ENCODE measurements at places on chromosomes 6 and 20.

- DNase-seq = no peak
These were observed at the start of gene HIVEP2 for GRCh38 chr6:142945049-142945445. Gene HIVEP2 (minus strand): TSS chr6:142945176. CDS start chr6:142774738, 170,438 bp downstream.

DNA sequence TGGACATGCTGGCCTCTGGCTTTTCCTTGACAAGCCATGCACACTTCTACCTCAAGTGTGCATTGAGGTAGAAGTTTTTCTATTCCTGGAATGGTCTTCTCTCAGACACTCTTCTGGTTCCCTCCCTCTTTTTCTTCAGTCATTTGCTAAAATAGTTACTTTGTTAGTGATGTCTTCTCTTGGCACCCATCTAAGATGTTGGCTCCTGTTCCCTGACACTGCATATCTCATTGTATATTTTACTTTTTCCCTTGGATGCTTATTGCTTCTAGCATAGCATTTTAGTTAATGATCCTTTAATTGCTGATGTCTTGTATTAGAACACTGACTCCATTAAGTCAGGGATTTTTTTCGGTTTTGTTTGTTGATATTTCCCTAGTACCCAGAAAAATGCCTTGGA is 758.7 kb upstream of the NRSN1 start:
- no peak for DNase-seq

DNA sequence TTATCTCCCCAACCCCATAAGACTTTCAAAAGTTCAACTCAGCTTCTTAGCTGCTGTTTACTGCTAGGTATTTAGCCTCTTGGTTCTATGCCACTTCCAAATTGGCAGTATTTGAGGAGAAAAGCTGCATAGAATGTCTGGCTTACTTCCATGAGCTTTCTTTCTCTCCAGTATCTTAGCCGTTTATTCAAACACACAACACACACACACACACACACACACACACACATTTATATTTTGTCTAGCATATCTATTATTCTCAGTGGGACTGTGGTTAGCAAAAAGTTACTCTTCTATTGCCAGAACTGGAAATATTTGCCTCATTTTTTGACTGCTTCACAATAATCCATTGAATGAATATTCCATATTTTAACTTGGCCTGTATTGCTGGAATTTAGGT is 634.2 kb upstream of the IMPG1 start:
- no peak for DNase-seq

- no peak for DNase-seq
These were observed 163.5 kb downstream of the PRL start for GRCh38 chr6:22133357-22133756.

DNA sequence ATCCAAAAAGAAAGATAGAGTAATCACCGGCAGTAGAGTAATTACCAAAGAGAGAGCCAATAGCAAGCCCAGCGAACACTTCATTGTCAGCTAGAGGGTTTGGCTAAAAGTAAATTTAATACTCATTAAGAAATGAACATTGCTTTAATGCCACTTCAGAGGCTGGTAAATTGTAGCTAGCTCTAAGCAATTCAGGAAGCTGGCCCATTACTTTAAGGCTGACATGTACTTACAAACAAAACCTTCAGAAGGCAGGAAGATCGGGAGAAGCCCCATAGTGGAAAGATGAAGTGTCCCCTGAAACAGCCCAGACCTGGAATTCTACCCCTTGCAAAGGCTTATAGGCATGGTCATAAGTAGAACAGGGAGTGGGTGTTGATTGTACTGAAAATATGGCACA is 396.6 kb upstream of the ID4 start:
- no peak for DNase-seq

GRCh38 chr20:8774412-8774811 is 294.5 kb upstream of the PLCB4 start:
- no peak for DNase-seq

GRCh38 chr6:13581700-13582229 is 7.4 kb downstream of the SIRT5 start:
- no peak for DNase-seq

DNA sequence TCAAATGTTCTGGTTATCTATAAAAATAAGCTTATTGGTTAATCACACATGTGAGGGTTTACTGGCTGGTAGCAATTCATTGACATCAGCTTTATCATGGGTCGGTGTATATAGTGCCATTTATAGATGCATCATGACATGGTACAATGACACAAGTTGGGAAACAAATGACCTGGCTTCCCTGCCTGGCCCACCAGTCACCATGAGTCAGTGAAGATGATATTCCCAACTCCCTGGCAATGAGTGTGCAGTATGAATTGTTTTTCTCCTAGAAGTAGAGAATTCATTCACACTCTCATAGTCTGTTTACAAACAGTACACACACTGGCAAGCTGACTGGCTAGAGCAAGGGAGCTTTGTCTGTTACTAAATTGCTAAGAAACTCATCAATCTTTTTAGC is 37.2 kb upstream of the CALHM6 start:
- no peak for DNase-seq

DNA sequence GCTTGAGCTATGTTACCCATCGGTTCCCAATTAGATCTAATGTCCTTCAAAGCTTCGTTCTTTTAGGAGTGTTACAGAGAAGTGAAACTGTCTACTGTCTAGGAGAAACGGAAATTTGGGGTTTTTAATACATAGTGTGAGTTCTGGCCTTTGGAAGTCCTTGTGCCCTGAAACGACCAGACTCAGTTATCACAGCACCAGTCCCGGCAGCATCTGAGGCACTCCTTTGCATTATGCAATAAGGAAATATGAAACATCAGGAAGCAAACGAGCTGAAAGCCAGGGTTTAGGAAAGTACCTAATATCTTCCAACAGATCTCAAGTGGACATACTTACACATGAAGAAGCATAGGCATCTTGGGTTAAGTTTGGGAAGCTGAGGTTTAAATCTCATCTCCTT is 61.8 kb upstream of the ADGRF1 start:
- no peak for DNase-seq

- no peak for DNase-seq
These were observed 60.4 kb upstream of the TFB1M start for GRCh38 chr6:155374681-155375080.

- no peak for DNase-seq
These were observed 214.4 kb upstream of the KCNG1 start for GRCh38 chr20:51237278-51237677.

DNA sequence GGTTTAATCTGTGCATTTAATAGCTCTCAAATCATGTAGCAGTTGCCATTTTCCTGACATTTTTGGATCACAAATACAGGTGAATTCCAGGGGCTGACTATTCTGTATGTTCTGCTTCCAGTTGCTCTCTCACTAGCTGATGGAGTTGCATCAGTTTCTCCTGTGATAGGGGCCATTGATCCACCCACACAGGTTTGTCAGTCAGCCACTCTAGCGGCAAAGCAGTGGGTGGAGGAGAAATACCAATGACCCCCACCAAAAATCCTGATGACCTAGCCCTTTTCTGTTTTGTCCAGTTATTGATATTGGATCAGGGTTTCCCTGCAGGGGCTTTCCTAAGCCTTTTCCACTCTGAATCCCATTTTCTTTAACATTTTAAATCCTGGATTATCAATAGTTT is 72.3 kb upstream of the BTN3A2 start:
- DNase-seq = no peak

GRCh38 chr6:46310196-46310595 is 139.4 kb upstream of the ENPP5 start:
- no peak for DNase-seq

- no peak for DNase-seq
These were observed 120.7 kb downstream of the DST start for GRCh38 chr6:56521976-56522375.

DNA sequence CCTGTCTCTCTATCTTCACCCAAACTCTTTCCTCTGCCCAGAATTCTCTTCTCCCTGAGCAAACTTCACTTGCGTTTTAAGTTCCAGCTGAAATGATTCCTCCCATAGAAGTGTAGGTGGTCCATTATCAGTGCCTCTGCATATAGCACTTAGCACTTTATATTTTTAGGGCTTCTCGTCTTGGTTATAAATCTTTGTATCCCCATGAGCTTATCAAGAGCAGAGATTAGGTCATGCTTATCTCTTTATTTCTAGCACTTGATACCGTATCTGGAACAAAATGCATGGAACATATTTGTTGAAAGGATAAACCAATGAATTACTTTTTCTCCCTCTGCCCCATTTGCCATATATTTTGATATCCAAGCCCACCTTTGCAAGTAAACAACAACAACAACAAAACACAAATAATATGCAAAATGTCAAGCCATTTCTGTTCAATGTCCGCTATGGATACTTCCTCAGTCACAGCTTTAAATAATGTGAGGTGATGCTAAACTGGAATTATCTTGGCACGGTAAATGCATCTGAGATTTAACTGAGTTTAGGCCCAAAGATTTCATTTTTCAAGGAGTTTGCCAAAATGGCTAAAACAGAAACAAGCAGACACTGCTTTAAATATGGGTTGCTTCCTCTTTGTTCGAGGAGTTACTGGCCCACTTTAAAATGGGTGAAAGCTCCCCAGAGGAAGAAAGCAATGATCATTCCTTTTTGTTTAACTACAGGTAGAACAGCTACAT is 106.2 kb upstream of the STMND1 start:
- no peak for DNase-seq

- no peak for DNase-seq
These were observed 8.9 kb downstream of the RWDD1 start for GRCh38 chr6:116580198-116580597.

- no peak for DNase-seq
These were observed 495.4 kb downstream of the BTBD3 start for GRCh38 chr20:12413116-12413515.

GRCh38 chr20:16158090-16158975 is 414.9 kb downstream of the KIF16B start:
- DNase-seq = no peak

DNA sequence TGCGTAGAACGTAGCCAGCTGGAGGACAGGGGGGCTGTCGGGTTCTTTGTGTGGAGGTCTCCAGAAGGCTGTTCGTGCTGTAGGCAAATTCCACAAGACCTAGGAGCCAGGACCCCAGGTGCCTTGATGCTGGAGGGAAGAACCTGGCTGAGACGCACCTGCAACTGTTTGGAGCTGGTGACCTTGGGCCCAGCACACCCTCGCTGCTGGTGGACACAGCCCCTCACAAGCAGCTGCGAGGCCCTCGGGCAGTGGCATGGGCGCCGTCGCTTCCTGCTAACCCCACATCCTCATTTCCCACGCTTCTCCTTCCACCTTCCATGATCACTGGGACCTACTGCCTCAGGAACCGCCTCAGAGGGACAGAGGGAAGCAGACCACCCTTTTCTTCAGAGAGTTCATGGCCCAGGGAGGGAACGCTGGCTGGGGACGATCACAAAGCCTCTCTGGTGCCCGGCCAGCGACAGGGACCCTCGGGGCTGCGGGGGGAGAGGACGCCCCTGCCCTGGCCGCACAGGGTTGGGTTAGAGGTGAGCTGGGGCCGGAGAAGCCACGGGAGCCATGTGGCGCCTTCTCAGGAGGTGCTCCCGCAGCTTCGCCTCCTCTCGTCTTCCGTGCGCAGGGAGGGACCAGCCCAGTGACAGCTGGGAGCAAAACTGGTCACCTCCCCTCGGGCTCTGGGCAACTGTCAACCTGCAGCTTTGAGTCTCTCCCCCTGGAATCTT is 18.4 kb downstream of the DLL1 start:
- DNase-seq = no peak

DNA sequence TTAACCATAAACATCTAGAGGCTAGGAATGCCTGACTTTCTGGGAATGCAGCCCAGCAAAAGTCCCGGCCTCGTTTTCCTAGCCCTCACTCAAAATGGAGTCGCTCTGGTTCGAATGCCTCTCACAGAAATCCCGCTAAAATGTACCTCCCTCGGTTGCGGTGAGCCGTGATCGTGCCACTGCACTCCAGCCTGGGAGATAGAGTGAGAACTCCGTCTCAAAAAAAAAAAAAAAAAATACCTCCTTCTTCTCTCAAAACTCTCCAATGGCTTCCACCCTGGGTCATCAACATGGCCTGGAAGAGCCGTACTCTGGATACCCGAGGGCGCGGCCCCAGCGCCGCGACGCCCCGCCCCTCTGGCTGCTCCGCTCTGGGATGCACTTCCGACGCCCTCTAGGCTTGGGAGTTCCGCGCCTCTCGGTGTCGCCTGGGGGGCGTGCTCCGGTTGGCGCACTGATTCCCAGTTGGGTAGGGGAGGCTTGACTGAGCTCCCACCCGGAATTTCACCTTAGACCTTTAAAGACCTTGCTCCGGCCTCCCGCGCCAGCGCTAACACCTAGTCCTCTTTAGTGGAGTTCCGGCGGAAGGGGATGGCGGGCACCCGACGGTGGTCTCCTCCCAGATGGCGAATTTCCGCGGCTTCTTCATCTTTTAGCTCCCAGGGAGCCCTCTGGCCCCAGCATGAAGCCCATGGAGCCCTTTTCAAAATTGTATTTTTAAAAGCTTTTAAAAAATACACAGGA is 12.3 kb downstream of the HMGN4 start:
- no peak for DNase-seq

- DNase-seq = no peak
These were observed 3.2 kb downstream of the ZKSCAN4 start for GRCh38 chr6:28248916-28249315.

DNA sequence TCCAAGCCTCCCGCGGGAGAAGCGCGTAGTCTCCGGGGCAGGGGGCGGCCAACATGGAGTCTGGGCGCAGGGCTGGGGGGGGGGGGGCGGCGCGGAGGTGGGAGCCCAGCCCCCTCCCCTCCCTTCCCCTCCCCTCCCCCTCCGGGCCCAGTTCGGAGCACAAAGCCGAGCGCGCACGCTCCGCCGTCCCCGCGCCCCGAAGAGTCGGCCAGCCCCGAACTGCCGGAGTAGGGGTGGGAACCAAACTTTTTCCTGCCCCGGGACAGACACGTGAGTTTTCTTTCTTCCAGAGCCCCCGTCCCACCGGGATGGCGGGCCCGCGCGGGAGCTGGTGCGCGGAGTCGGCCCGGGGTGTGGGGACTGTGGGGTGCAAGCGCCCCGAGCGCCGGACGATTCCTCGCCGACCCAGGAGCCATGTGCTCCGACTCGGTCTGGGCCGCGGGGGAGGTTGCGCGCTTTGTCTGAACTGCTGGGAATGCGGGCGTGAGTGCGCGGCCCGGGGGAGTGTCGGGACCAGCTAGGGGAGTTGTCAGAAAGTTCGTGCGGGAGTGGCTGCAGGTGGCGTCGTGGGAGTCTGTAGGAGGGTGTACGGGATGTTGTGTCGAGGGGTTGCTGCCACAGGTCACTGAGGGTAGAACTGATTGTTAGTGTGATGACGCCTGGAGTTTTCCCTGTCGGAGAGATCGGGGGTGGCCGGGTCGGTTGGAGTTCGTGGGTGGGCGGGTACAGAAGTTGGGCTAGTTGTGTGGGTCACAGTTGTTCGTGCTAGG is 1.2 kb downstream of the TGIF2 start:
- no peak for DNase-seq

GRCh38 chr6:20098267-20098876 is 113.9 kb downstream of the MBOAT1 start:
- DNase-seq = no peak

DNA sequence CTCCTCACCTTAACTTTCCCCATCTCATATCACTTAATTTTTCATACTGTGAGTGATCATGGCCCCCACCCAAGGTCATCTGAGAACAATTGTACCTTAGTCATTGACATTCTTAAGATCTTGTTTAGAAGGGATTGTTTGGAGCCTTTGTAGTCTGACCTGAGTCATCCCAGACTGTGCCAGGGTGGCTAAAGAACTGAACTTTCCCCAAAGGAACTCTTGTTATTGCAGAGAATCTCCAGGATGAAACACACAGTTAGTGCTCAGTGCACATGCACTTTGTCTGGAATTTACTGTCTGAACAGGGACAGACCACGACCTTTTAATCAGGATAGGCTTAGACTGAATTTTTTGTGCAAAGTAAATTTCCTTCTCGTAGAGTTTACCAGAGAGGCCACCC is 112.6 kb upstream of the CCN2 start:
- no peak for DNase-seq

GRCh38 chr6:156395276-156395675 is 381.9 kb upstream of the ARID1B start:
- DNase-seq = no peak

GRCh38 chr6:93581371-93581770 is 162.0 kb upstream of the EPHA7 start:
- no peak for DNase-seq
